ENCODE measurements at places on chromosomes 16 and 17.

GRCh38 chr17:82548681-82549303, 29.3 kb downstream of the FOXK2 start:
- peak; percentile 67 for DNase-seq

- no peak for DNase-seq
These were observed 2287.7 kb downstream of the TP53TG3F start for GRCh38 chr16:35746963-35747657.

DNA sequence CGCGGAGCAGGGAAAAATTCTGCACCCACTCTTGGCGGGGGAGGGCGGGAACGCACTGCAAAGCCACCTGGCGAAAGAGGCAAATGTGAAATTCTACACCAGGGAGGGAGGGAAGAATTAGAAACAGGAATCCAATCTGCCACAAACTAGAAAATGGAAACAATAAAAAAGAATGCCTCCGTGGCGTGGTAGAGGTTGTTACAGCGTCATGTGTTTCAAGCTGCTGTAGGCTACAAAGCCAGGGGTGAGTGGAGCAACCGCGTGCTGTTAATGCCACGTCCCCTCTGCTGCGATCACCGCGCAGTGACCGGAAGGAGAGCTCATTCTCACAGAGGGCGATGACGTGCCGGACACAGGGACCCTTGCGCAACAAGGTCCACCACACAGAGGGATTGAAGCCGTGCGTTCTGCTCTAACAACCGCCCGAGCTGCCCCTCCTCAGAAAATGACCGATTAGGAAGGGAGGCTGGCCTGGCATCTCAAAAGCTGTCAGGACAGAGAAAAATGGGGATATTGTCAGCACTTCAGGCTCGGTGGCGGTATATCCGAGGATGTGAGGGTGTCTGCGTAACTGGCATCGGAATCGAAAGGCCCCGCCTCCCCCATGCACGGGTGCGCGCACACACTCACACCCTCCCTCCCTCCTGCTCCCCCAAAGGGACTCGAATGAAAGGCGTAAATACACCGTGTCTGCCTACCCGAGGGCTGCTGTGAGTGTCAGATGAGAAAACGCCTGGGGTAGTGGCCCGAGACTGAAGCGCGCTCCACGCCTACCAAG, 70.8 kb upstream of the TNRC6C start:
- peak; percentile 82 for DNase-seq

DNA sequence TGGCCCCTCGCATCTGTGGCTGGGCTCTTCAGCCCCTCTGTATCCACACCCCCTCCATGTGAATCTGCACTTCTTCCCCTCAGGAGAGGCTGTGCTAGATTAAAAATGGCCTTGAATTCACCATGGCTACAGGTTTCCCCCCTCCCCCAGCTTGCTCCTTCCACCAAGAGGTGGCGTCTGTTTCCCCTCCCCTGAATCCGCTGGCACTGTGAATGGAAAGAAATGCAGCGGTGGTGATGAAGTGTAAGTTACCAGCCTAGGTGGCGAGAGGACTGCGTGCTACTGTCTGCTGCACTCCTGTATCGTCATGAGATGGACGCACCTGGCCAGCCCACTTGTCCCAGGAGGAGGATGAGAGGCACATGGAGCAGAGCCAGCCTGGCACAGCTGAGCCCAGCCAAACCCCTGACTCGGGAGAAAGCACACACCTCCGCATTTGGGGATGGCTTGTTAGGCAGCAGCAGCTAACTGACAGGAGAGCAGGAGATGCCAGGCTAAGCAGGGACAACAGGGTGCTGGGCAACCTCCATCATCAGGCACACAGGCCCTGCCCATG, 26.2 kb downstream of the TNFRSF13B start:
- DNase-seq: peak; percentile 12

DNA sequence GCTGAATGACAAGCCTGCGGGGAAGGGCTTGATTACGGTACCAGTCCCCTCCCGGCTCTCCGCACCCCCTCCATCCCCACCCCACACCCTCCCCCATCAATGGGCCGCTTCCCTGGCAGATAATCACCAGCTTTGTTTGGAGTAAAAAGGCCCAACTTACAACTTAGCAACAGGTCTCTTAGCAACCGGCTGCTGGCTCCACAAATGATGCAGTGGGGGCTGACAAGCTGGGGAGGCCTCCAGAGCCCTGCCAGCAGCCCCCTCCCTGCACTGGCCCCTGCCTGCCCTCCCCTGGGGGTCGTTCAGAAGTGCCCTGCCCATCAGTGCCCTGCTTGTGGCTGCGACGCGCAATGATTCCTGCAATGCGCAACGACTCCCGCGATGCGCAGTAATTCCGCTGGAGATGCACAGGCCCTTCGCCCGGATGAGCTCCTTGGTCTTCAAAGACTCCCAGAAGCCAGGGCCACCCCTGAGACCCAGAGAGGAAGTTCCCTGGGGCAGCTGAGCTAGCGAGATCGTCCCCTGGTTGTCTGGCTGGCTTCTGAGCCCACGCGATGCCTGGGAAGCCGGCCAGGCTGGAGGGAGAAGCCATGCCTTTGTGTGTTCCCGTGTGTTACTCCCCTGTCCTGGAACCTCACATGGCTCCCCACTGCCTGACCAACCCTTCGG, 23.3 kb downstream of the CPNE2 start:
- DNase-seq: peak; percentile 78

GRCh38 chr17:7912927-7913524, 3.1 kb downstream of the RNF227 start:
- peak; percentile 34 for DNase-seq

DNA sequence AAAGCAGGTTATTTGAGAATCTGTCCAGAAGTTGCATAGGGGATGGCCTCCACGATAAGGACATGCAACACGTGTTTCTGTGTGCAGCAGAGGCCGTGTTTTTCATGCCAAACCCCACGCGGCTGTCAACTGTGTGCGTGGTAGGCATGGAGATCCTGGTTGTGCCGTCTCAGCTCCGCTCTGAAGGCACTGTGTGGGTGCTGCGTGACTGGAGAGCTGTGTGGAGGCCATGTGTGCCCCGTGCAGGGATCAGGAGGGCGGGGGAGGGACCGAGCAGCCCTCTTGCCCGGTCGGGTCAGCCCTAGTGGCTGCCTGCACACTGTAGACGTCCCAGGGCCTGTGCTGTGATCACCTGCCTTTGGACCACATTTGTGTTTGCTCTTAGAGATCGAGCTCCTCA, 74.5 kb downstream of the SEC14L1 start:
- no peak for DNase-seq

DNA sequence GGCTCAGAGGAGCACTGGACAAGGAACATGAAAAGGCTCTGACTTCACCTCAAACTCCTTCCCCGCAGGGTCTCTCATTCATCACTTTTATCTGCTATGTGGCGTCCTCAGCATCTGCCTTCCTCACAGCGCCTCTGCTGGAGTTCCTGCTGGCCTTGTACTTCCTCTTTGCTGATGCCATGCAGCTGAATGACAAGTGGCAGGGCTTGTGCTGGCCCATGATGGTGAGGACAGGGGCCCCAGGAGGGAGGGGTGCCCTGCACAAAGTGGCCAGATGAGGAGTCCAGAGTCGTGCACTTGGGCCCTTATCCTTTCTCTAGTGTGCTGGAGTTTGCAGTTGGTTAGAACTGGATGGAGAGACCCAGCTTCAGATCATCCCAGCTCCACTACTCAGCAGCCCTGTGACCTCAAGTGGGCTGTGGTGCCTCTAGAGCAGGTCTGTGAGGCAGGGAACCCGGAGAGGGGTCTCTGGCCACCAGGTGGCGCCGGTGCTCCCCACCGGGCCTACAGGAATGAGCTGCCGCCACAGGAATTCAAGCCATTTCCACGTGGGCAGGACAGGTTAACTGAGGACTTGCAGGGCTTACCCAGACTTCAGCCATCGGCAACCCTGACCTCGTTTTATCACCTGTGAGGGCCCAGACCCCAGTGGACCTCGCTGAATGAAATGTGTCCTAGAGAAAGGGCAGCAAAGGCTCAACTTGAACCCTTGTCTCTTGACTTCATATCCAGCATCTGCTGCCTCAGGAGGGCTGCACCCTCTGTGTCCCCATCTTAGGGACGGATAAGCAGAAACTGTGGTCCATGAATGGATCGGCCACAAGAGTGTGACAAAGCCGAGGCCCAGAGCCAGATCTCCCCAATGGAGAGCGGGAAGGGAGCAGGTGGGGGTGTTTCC, 4.0 kb downstream of the CMTM3 start:
- peak; percentile 95 for DNase-seq

GRCh38 chr17:28124962-28125361, 82.5 kb downstream of the NLK start:
- DNase-seq: no peak

DNA sequence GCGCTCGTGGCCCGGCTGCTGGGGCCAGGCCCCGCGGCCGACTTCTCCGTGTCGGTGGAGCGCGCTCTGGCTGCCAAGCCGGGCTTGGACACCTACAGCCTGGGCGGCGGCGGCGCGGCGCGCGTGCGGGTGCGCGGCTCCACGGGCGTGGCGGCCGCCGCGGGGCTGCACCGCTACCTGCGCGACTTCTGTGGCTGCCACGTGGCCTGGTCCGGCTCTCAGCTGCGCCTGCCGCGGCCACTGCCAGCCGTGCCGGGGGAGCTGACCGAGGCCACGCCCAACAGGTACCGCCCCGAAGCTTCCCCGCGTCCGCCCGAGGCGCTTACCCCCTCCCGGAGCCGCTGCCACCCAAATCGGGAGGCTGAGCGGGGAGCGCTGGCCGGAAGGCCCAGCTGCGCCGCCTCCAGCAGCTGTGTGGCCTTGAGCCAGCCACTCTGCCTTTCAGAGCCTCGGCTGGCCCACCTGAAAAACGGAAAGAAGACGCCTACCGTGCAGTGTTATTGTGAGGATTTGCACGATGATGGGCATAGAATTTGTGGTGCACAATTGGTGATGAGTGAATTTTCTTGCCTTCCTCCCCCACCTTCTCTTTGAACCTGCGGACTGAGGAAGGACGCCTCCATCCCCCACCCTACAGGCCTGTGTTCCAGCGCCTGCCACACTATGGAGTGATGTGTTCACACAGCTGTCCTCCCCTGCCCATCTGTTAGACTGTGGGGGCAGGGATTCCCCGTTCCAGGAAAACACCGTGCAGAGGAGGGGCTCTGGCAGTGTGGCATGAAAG, 523 bp downstream of the NAGLU start:
- DNase-seq: peak; percentile 87

DNA sequence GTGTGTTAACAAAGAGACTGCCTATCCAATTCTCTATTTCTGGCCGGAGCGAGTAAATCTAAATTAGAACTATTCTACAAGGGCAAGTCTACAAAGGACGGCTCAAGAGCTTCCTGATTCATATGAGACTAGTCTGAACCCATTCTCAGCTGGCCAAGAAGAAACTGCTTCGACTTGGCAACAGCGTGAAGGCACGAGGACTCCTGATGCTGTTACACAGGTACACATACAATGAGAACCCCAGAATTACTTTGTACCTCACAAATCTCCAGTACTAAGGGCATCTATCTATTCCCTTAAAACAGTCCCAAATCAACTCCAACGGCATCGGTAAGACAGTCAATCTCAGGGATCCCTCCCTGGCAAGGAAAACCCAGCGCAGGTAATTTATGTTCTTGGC, 1.5 kb downstream of the CRK start:
- no peak for DNase-seq

GRCh38 chr16:23134274-23134673, 15.0 kb downstream of the USP31 start:
- DNase-seq: peak; percentile 37

DNA sequence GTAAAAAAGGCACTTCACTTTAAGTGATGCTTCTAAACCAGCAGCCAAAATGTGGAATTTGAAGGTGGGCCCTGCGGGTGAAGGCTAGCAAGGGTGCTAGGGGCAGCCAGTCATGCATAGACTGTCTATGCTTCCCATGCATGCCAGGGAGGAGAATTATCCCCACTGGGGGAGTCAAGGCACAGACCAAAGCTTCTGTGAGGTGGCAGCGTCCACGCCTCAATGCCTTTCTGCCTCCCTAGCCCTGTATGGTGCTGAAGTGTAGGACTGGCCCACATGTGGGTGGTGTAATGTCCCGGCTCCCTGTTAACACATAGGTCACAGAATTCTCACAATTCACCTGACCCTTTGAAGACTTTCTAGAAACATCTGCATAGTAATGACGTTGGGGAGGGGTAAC, 1.9 kb downstream of the HS3ST2 start:
- DNase-seq: no peak

DNA sequence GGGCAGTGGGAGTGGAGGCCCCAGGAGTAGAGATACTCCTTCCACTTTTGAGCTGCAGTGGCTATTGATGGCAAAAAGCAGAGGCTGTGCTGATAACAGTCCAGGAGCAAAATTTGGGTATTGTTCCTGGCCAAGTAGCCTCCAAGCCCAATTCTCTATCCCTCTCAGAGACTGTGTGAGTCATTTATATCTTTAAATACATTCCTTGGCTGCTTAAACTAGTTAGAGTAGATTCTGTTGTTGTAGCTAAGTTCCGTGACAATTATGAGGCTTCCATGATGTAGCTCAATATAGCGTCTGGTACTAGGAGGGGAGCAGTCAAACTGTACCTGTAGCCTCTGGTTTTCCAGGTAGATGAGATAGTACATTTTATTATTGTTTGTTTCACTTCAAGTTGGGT, 19.9 kb upstream of the UBE2G1 start:
- DNase-seq: no peak

DNA sequence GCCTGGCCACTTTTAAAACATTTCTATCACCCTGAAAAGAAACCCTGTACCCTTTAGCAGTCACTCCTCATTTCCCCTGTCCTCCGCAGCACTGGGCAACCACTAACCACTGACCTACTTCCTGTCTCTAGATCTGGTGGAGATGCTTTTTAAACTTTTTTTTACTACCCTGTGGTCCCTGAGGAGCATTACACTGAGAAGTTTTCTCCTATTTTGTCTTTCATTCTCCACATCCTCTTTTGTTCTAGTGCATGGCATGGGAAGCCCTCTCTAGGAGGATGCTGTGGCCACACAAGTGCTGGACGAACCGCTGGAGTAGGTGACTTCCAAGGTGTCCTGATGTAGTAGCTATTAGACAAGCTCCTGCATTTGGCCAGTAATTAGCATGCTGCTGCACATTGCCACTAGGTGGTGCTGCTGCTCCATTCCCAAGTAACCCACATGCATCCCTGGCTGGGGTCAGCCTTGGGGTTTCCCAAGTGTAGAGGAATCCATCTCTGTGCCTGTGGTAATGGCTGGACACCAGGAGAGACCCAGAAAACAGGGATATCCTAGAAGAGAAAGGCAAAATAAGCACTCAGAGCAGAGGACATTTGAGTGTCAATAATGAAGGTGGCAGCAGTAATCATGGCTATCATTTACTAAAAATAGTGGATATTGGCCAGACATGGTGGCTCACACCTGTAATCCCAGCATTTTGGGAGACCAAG, 143.8 kb upstream of the CRHR1 start:
- DNase-seq: peak; percentile 74

GRCh38 chr17:58513965-58514769, at the start of gene MTMR4:
TSS of gene MTMR4 (minus strand) at chr17:58514638. CDS start at chr17:58514407, 231 bp downstream.
- DNase-seq: peak; percentile 88
